ENCODE measurements at places on chromosomes 3 and 15.

- peak; percentile 44 for DNase-seq
Observed at GRCh38 chr3:73228437-73228836, 167.0 kb downstream of the EBLN2 start.

DNA sequence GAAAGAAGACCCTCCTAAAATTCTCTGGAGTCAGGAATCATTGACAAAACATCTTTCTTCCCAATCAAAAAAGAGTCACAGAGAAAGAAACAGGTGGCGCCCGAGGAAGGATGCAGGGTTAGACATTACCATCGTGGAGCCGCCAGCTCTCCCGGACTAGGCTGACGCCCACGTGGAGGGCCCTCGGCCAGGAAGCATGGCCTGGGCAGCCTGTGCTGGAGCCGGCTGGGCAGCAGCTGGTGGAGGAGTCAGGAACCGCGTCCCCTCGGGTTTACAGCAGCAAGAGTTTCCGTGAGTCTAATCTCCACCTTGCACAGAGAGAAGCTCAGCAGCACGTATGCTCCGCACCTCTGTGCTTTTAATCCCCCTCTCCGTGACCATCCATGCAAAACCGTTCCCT is 533.7 kb upstream of the ATP11B start:
- DNase-seq: peak; percentile 58

- no peak for DNase-seq
Observed at GRCh38 chr15:48176112-48176511, 2.0 kb downstream of the MYEF2 start.

- DNase-seq: no peak
Observed at GRCh38 chr3:194582196-194582905, 50.9 kb downstream of the TMEM44 start.

- DNase-seq: no peak
Observed at GRCh38 chr3:122609798-122610559, 32.5 kb downstream of the PARP15 start.

GRCh38 chr15:43189296-43189695 is 4.1 kb downstream of the CCNDBP1 start:
- DNase-seq: no peak

GRCh38 chr3:158058495-158059130 is 47.6 kb downstream of the SHOX2 start:
- DNase-seq: no peak

- DNase-seq: no peak
Observed at GRCh38 chr15:68985361-68985891, 29.1 kb upstream of the NOX5 start.

DNA sequence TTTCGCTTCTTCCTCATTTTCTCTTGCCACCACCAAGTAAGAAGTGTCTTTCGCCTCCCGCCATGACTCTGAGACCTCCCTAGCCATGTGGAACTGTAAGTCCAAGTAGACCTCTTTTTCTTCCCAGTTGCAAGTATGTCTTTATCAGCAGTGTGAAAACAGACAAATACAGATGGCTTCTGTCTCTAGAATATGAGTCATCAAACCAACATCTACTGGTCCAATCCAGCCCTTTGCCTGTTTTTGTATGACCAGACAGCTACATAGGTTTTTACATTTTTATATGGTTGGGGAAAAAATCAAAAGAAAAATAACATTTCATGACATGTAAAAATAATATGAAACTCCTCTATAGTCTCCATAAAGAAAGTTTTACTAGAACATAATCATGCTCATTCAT is 118.7 kb upstream of the PTPRG start:
- no peak for DNase-seq

- no peak for DNase-seq
Observed at GRCh38 chr15:94736236-94736635, 504.9 kb downstream of the MCTP2 start.

DNA sequence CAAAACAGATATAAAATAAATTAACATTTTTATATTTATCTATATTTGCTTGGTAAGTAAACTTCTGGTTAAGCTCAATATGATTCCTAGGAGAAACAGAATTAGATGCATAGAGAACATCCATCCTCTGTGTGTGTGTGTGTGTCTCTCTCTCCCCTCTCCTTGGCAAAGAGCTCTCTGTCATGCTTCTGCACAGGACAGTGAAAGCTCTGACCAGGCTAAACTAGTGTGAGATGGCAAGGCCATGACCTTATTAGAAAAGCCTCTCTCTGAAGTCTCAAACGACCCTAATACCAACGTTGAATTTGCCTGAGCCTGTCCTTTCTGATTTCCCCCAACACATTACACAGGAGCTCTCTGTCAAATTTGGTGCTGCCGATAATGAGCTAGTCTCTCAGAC is 746.0 kb downstream of the VGLL3 start:
- DNase-seq: peak; percentile 14

GRCh38 chr15:73004462-73004861 is 47.8 kb upstream of the NEO1 start:
- DNase-seq: no peak

GRCh38 chr3:72176537-72177041 is 391.6 kb upstream of the PROK2 start:
- DNase-seq: no peak

DNA sequence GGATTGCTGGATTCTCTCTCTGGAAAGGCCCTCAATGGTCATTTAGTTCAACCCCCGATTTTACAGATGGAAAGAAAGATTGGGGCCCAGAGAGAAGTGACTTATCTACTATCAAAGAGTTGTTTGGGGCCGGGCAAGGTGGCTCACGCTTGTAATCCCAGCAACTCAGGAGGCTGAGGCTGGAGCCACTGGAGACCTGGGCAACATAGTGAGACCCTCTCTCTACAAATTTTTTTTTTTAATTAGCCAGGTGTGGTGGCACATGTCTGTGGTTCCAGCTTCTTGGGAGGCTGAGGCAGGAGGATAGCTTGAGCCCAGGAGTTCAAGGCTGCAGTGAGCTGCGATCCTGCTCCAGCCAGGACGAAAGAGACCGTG is 5.2 kb upstream of the USP3 start:
- DNase-seq: no peak

- DNase-seq: no peak
Observed at GRCh38 chr3:23404246-23404645, 201.1 kb downstream of the UBE2E2 start.

DNA sequence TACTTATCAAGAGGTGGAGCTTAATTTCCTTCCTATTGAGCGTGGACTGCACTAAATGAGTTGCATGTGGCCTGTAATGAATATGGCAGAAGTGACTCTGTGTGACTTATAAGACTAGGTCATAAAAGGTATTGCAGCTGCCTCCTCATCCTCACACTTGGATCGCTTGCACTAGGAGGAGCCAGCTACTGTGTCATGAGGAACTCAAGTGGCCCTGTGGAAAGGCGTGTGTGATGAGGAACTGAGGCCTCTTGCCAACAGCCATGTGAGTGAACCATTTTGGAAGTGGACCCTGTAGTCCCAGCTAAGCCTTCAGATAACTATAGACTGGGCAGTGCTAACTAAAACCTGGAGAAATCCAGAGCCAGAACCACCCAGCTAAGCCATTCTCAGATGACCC is 7.1 kb upstream of the SLC30A4 start:
- DNase-seq: no peak

GRCh38 chr15:75620841-75621391 is 4.6 kb downstream of the SNUPN start:
- no peak for DNase-seq

DNA sequence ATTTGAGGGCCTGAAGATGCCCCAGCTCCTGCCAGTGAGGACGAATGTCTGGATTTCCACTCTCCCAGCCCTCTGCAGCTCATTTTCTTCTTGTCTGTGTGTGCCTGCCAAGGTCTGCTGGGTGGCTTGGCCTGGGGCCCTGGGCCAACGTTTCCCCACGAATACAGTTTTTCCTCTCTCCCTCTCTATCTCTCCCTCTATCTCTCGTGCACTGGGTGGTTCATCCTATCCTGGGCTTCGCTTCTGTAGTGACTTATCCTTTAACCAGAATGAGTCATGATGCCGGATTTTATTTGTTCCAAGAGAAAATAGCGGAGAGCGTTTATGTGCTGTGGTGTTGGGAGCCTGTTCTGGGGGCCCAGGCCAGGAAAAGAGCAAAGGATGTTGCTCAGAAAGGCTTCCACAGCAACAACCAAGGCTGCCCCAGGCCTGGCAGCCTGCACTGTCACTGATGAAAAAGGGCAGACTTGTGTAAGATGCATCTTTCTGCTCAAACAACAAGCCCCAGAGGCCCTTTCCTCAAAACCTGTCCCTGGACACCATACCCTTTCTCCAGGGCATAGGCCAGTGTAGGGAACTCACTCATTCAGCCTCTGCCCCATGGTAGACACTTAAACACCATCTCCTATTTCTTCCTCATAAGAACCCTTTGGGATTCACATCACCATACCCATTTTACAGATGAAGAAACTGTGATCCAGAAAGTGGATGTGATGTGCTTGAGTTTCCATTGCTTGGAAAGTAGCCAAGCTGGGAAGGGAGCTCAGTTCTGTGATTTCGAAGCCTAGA is 47.3 kb downstream of the ITGA11 start:
- DNase-seq: no peak

- DNase-seq: peak; percentile 65
Observed at GRCh38 chr15:25691544-25692430, 171.3 kb downstream of the ATP10A start.

Data from brain (organoid and tissue), 16 donors.